ENCODE measurements at places on chromosomes 2 and 18.

DNA sequence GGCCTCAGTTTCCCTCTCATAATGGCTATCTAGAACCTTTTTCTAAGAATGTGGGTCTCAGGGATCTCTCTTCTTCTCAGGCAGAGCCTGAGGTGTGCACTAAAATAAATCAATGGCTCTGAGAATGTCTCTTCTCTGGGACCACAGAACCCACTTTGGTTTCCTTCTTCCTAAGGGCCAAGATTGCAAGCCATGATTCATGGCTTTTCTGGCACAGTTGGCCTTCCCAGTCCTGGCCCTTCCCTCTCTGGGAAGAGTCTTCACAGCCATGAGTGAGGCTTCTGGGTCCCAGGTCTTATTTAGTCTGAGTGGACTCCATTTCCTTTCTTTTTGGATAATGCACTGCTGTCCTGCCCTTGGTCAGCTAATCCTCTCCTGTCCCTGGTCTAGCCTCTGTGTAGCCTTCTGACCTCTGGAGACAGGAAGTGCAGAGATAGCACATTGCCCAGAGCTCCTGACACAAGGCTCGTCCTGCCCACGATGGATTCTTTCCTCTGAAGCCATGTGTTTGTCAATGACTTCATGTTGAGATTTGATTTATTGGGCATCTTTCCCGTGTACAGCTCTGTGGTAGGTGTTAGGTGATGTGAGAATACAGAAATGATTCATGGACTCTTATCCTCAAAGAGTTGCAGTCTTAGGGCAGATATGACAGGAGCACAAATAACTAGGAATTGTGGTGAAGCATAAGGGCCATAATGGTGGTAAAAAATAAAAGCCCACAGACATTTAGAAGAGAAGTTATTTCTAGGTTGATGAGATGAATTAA, 245.0 kb downstream of the CLIP4 start:
- DNase-seq, result no peak

DNA sequence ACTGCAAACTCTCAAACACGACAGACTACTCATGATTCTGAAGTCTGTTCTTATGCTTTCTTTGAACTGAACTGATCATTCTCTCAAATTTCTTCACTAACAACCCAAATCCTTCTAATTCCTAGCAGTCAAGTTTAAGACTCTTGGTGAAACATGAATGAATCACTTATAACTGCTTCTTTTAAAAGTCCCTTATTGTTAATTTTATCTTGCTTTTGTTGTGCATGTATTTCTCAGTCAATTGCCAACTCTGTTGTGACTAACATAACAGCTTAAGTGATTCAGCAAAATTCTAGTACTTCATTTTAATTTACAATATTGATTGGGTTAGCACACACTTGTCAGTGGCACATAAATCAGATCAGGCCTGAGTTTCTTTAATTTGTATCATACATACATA, 357.0 kb upstream of the FSIP2 start:
- no peak for DNase-seq

GRCh38 chr2:241102239-241102803, at the start of gene MTERF4:
Gene MTERF4 (minus strand): TSS chr2:241102287. CDS start chr2:241102273, 14 bp downstream.
- peak; percentile 80 for DNase-seq

- DNase-seq, result no peak
These were observed 25.5 kb downstream of the TCF7L1 start for GRCh38 chr2:85158559-85159273.

- DNase-seq, result no peak
These were observed 150.8 kb upstream of the SPATS2L start for GRCh38 chr2:200155652-200156051.

- no peak for DNase-seq
These were observed 41.7 kb downstream of the UBR3 start for GRCh38 chr2:169868951-169869350.

DNA sequence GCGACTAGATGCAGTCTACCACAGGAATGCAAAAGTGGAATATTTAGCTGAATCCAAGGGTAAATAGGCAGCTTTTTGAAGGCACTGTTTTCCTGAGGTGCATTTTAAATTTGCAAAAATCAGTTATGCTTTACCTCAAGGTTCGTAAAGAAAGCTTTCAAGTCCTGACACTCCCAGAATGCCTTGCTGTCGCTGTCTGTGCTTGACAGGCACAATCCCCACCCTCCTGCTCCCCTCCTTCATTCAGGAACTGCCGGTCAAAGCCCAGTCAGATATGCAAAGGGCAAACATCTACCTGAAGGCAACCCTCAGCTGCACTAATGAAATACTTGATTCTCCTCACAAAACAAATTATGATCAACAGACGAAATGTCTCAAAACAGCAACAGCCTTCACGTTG, 97.4 kb upstream of the DDX18 start:
- no peak for DNase-seq

GRCh38 chr2:9212010-9212635, 5.5 kb downstream of the ASAP2 start:
- no peak for DNase-seq

Data from EL (cell line).